ENCODE measurements at places on chromosomes 2 and 18. TPM values are rescaled to one million over a fixed set of nuclear protein-coding genes. Genes with fewer than 3 reads are reported as not detected.

Gene TOGARAM2
- total RNA-seq, result 0.14 TPM

Gene CAPN14
- total RNA-seq, result under 0.01 TPM

Gene SERPINB10
- not detected for total RNA-seq

Gene DCC
- total RNA-seq, result not detected

Gene NT5C1B
- total RNA-seq, result not detected

Gene FOXI3
- total RNA-seq, result not detected

Gene MOGAT1
- not detected for total RNA-seq
